ENCODE measurements at places on chromosomes 4 and X. TPM values are rescaled to one million over a fixed set of nuclear protein-coding genes. Genes with fewer than 3 reads are reported as not detected.

The PRR32 gene
- total RNA-seq = not detected

- DNase-seq = peak; percentile 84
Measured at GRCh38 chrX:49155900-49156837, 6.4 kb upstream of the MAGIX start.

The POU3F4 gene
- not detected for total RNA-seq

DNA sequence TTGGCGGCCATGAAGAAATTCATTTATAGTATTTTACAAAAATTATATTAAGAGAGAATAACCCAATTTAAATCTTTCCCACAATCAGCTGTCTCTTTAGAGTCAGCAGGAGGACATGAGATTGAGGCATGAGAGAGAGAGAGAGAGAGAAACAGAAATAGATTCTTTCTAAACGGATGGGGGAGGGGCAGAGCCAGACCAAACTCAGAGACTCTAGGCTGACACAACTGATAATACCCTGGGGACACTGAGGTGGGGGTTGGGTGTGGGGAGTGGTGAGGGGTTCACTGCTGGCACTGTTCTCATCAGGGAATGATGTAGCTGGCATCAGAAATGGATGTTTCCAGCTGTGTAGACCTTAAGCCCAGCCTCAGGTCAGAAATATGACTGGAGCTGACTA lies 20.5 kb upstream of the HOPX start:
- DNase-seq = no peak

DNA sequence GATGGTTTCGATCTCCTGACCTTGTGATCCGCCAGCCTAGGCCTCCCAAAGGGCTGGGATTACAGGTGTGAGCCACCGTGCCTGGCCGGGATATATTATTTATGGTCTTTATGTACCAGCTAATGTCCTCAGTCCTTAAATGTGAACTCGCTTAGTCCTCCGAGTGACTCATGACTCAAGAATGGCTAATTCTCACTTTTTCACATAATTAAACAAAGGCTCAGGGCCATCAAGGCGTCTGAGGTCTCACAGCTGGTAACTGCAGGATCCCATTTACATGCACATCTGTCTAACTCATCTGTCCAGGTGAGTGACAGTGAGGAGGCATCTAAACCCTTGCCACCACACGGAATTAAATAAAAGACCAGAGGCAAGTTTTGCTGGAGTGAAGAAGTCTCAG lies 73.5 kb downstream of the HS3ST1 start:
- DNase-seq = no peak

DNA sequence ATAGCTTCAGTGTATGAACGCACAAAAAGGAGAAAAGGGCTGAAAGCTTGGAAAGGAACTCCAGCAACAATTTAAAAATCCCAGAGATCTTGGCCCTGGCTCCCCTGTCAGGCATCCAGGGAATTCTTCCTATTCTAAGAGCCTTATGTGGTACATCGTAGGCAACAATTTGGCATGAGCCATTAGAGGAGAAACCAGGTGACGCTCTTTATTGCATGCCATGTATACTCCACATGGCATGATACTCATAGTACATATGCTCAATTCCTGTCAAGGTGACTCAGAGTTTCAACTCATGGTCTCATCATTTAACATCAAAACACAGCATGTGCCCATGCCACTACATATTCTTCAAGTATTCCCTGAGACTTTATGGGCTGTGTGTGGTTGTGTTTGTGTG lies 191.3 kb downstream of the OR13H1 start:
- DNase-seq = no peak

- DNase-seq = no peak
Measured at GRCh38 chrX:68917799-68918198, 89.0 kb downstream of the EFNB1 start.

The PF4V1 gene
- not detected for total RNA-seq

DNA sequence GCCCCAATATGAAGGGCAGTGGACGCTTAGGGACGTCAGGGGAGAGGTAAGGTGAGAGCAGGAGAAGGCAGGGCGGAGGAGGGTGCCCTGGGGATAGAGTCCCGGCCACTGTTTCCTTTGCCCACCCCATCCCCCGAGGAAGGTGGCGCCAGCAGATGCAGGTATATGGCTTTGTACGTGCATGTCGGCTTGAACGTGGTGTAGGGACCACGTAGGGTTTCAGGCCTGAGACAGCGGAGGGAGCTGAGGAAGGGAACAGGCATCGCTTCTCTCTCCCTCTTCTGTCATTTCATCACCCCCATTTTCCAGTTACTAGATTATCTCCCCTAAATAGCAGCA lies 97.9 kb downstream of the PHKA2 start:
- DNase-seq = peak; percentile 6

DNA sequence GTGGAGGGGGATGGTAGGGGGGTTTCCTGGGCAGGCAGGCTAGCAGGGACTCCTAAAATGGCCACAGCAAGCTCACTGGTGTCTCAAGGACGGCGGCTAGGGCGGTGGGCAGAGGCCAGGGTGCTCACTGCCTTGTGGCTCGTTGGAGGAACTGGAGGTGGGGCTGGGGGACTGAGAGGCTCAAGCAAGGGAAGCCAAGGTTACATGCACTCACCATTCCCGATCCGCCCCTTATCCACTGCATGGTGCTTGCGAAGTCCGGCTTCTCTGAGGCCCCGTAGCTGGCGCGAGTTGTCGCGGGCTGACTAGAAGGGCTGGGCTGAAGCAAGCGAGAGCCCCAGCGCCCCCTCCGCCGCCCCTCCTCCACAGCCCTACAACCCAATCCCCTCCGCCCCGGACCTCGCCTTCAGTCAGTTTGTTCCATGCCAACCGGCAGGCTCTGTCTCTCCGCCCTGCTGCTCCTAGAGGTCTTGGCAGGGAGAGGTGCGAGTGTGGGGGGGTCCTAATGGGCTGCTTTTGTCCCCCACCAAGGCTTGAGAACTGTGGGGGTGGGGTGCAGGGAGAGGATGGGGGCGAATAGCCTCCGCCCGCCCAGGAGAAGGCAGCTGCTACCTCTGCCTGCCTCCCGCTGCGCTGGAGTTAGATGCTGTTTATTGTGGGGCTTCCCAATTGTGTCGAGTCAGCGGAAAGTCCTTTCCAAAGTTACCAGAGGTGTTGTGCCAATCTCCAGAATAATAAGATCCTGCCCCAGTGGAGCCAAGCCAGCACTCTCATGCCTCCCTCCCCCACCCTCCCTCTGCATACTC lies at the start of gene ARHGEF9:
TSS of gene ARHGEF9 (minus strand) at position 313 of the 806 bp plus-strand sequence. CDS start at position 244, 69 bp downstream.
- DNase-seq = peak; percentile 4

DNA sequence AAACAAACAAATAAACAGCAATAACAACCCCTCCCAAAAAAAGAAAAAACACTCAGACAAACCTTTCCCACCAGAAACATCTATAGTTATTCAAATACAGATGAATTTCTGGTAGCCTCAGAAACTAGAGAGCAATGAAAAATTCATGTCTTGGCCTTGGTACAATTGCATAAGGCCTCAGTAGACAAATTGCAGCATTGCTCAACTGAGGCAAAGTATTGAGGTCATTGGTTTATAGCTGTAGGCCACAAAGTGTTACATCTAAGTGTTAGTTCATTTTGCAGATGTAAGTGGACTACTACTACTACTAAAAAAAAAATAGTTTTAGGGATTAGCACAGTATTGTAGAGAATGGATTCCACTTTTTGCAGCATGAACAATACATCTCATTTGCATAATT lies 2268.3 kb downstream of the ARAP2 start:
- DNase-seq = no peak

The NAT8L gene
- not detected for total RNA-seq

GRCh38 chr4:123298801-123299200 lies 97.8 kb upstream of the SPRY1 start:
- DNase-seq = no peak

- peak; percentile 23 for DNase-seq
Measured at GRCh38 chrX:120769576-120770341, 105.9 kb downstream of the CT47B1 start.

The SH3RF1 gene
- 0.17 TPM for total RNA-seq

DNA sequence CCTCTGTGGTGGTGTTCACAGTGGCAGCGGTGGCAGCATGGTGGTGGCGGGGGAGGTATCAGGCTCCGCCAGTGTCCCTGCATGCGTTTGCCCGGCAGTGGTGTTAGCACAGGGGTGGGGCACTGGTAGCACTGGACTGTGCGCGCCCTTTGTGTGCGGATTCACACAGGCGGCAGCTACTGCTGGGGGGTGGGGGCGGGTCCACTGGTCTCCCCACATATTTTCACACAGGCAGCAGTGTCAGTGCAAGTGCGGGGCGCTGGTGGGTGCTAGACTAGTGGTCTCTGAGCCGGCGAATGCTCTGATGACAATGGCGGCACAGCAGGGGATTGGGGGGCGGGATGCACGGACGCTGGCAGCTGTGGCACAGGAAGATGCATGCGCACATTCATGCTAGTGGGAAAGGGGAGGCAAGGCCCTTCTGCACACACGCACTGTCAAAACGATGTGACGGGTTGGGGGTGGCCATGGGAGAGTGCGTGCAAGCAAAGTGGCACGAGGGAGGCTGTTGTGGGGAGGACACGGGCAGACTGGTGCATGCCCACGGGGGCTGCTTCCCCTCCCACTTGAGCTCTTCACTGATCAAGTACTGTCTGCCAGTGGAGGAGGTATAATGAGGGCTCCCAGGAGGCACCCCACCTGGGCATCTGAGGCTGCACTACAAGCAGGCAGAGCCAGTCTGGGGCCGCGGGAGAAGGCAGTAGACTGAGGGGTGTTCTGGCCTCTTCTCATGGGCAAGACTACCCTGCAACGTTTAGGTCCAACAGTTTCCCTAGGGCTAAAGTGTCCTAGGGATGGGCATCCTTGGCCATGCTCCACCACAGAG lies 53.0 kb downstream of the POF1B start:
- DNase-seq = no peak

DNA sequence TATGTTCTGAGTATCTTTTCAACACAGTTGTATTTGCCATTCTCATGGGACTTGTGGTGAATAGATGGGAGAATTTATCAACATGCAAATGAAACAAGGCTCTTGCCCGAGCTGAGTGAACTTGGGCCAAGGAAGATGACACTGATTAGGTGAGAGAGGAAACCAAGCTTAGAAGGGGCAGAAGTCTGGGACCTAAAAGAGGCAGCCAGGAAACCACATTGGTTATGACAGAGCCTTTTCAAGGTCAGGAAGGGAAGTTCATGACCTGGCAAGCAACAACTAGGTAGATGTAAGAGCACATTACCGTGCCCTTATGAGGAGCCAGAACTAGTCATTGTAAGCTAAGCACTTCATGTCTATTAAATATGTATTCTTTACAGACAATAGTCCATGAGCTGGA lies 590.3 kb downstream of the PACRGL start:
- no peak for DNase-seq

DNA sequence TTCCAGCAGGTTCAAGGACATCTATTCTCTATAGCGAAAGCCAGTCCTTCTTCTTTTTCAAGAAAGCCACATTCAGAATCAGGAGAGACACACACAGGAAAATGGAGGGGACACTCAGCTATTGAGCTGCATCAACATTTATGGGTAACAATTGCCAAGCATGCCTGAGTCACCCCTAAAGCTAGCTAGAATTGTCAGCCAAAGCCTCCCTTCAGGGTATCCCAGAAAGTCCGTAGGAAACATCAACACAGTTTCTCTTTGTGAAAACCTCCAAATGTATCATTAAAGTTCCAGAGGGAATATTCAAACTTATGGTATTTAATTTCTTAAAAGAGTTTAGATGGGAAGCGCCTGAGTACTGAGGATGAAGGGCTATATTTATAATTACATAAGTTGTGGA lies 331.1 kb upstream of the SLC7A11 start:
- no peak for DNase-seq

The SH2D1A gene
- total RNA-seq = 63.1 TPM

The BGN gene
- not detected for total RNA-seq

The TMEM144 gene
- not detected for total RNA-seq

Data from activated CD4-positive, alpha-beta T cell treated with anti-CD3 and anti-CD28 coated beads, Interleukin-2, amount 10 ng/mL, durations not matched to agents 7 days and 5 days (primary cell).